Endothelial cell of umbilical vein (primary cell): ENCODE measurements at places on chromosomes 12 and 14. TPM values are rescaled to one million over a fixed set of nuclear protein-coding genes. Genes with fewer than 3 reads are reported as not detected.

GRCh38 chr12:119781804-119782203, 95.3 kb downstream of the CIT start:
- no peak overlapping the region for H3K27ac ChIP-seq
- no peak for DNase-seq
- H3K4me3 ChIP-seq = no peak overlapping the region

DNA sequence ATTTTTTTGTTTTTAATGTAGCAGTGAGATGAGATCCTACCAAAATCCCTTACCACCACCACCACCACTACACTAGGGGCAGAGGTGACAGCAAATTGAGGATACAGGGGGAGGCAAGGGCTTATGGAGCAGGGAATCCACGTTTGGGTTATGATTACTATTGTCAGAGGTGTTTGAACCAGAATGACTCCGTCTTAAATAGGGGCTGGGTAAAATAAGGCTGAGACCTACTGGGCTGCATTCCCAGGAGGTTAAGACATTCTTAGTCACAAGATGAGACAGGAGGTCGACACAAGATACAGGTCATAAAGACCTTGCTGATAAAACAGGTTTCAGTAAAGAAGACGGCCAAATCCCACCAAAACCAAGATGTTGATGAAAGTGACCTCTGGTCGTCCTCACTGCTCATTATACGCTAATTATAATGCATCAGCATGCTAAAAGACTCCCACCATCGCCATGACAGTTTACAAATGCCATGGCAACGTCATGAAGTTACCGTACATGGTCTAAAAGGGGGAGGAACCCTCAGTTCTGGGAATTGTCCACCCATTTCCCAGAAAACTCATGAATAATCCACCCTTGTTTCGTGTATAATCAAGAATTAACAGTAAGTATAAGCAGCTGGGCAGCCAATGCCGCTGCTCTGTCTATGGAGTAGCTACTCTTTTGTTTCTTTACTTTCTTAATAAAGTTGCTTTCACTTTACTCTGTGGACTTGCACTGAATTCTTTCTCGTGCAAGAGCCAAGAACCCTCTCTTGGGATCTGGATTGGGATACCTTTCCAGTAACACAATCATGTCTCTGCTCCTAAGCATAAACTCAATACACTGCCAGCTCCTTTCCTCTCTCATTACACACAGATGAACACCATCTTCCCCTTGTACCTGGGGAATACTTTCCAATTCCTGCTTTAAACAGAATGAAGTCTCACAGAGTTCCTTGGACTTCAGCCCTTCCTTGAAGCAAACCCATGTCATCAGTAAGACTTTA, 16.7 kb upstream of the CRY1 start:
- peaks cover 18% of the 10 kb centered on the region for H3K27me3 ChIP-seq
- no peak overlapping the region for H3K4me3 ChIP-seq
- no peaks in the 10 kb centered on the region for H3K36me3 ChIP-seq

Gene LALBA
- total RNA-seq = not detected in 2 replicates

- peaks cover 15% of the 10 kb centered on the region for H3K36me3 ChIP-seq
- DNase-seq = no peak
- H3K27ac ChIP-seq = no peak overlapping the region
Observed at GRCh38 chr12:56425193-56425592, 24.0 kb downstream of the TIMELESS start.

DNA sequence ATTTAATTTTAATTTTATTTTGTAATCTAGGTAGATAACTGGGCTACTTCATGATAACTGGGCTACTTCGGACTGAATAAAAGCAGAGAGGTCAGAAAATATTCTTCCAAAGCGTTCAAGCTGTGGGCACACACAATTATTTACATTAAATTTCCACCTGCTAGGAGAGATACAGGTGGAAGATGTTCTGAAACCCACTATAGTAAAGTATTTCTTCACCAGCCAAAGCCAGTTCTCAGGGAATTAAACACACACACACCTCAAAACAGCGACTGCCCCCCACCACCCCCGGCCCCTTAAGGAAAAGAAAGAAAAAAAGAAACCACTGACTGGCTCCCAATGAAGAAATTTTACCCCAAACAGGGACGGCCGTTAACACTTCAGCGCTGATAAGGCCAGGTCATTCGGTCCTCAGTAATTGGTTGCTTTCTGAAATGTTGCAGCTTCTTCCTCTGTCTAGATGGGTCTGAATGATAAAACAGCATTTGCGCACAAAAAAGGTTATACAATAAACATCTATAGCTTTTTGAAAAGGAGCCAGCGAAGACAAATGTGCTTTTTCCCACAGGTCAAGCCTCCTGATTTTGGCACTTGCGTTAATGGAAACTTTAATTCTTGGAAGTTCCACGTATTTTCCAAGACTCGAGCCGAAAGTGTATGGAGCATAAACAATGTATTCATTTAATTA, 771 bp upstream of the KCNJ8 start:
- no peak for DNase-seq
- H3K27me3 ChIP-seq = peaks cover 36% of the 10 kb centered on the region
- no peaks in the 10 kb centered on the region for H3K4me1 ChIP-seq
- no peak overlapping the region for H3K4me3 ChIP-seq
- no peaks in the 10 kb centered on the region for H3K36me3 ChIP-seq

- no peaks in the 10 kb centered on the region for H3K36me3 ChIP-seq
- peak; percentile 47 for DNase-seq
- H3K27me3 ChIP-seq = no peaks in the 10 kb centered on the region
- H3K4me1 ChIP-seq = peaks cover 32% of the 10 kb centered on the region
- no peak overlapping the region for H3K27ac ChIP-seq
Observed at GRCh38 chr14:68479247-68479646, 313.6 kb downstream of the ZFP36L1 start.

DNA sequence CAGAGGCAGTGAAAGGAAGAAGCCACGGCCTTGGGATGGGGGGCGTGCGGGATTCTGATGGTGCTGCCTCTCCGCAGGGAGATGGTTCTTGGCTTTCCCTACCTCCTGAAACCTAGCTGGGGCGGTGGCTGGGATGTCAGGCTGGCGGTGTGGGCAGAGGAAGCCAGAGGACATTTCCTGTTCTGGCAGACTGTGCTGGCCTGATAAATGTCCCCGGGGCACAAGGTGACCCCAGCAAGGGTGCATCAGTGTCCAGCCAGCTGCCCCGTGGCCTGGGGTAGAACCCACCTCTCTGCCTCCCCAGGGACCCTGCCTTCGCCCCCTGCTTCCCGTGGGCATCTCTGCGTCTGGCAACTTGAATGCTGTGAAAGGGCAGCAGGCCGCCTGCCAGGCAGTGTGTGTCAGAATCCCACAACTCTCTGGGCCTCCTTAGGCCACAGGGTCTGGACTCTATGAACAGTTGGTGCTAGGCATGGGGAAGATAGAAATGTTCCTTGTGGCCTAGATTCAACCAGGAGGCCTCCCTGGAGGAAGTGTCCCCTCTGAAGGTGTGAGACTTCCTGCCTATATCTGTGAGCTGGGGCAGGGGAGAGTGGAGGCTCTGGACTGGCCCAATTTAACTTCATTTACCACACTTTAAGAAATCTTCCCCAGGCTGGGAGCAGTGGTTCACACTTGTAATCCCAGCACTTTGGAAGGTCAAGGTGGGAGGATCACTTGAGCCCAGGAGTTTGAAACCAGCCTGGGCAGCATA, 4.9 kb downstream of the SH2B3 start:
- H3K4me3 ChIP-seq = no peak overlapping the region
- peak overlapping the region; percentile 87 for H3K27ac ChIP-seq
- H3K4me1 ChIP-seq = peaks cover 71% of the 10 kb centered on the region

GRCh38 chr12:75389061-75389460, 1.8 kb upstream of the GLIPR1L2 start:
- H3K27me3 ChIP-seq = no peaks in the 10 kb centered on the region
- H3K4me1 ChIP-seq = peaks cover 29% of the 10 kb centered on the region
- no peak overlapping the region for H3K27ac ChIP-seq
- no peaks in the 10 kb centered on the region for H3K36me3 ChIP-seq

DNA sequence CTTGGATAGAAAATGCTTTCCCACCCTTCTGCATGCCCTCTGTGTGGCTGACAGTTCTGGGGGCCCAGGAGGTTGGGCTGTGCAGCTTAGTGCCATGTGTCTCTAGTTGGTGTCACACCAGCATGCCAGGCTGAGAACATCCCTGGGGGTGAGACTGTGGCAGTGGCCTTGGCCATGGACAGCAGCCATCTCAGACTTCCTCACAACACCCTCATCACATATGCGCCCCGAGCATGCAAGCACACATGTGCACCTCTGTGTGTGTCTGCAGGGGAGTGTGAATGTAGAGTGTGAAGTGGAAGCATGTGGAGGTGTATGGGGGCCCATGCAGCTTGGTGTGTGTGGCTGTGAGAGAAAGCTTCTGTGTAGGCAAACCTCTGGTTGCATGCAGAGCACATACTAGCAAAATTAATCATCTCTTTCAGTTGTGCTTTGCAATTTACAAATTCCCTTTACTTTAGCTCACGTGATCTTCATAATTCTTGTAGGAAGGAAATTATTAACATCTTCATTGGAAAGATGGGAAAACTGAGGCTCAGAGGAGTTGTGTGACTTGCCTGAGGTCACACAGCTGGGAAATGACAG, 8.4 kb downstream of the ASIC1 start:
- no peak for DNase-seq
- H3K4me1 ChIP-seq = peaks cover 3% of the 10 kb centered on the region
- no peaks in the 10 kb centered on the region for H3K36me3 ChIP-seq
- no peak overlapping the region for H3K27ac ChIP-seq
- H3K4me3 ChIP-seq = no peak overlapping the region
- H3K27me3 ChIP-seq = peaks cover 32% of the 10 kb centered on the region

Gene MGAT4C
- not detected in 2 replicates for total RNA-seq

Gene P2RX2
- not detected in 2 replicates for total RNA-seq

GRCh38 chr12:116879509-116880212, 1.6 kb downstream of the HRK start:
- peaks cover 59% of the 10 kb centered on the region for H3K27me3 ChIP-seq
- no peak for DNase-seq
- H3K4me3 ChIP-seq = no peak overlapping the region
- H3K4me1 ChIP-seq = no peaks in the 10 kb centered on the region
- no peaks in the 10 kb centered on the region for H3K36me3 ChIP-seq
- H3K27ac ChIP-seq = no peak overlapping the region

GRCh38 chr14:92259613-92260357, 63.2 kb upstream of the SLC24A4 start:
- no peak for DNase-seq
- no peaks in the 10 kb centered on the region for H3K4me1 ChIP-seq
- H3K4me3 ChIP-seq = no peak overlapping the region

- H3K4me1 ChIP-seq = peaks cover 20% of the 10 kb centered on the region
- H3K27ac ChIP-seq = no peak overlapping the region
- DNase-seq = peak; percentile 17
- no peaks in the 10 kb centered on the region for H3K27me3 ChIP-seq
Observed at GRCh38 chr12:28088566-28089272, 101.5 kb upstream of the CCDC91 start.

GRCh38 chr14:32728976-32729375, 209.7 kb upstream of the NPAS3 start:
- no peak overlapping the region for H3K27ac ChIP-seq
- no peaks in the 10 kb centered on the region for H3K4me1 ChIP-seq
- H3K4me3 ChIP-seq = no peak overlapping the region
- no peak for DNase-seq
- H3K27me3 ChIP-seq = no peaks in the 10 kb centered on the region
- no peaks in the 10 kb centered on the region for H3K36me3 ChIP-seq

Gene KRT83
- not detected in 2 replicates for total RNA-seq

DNA sequence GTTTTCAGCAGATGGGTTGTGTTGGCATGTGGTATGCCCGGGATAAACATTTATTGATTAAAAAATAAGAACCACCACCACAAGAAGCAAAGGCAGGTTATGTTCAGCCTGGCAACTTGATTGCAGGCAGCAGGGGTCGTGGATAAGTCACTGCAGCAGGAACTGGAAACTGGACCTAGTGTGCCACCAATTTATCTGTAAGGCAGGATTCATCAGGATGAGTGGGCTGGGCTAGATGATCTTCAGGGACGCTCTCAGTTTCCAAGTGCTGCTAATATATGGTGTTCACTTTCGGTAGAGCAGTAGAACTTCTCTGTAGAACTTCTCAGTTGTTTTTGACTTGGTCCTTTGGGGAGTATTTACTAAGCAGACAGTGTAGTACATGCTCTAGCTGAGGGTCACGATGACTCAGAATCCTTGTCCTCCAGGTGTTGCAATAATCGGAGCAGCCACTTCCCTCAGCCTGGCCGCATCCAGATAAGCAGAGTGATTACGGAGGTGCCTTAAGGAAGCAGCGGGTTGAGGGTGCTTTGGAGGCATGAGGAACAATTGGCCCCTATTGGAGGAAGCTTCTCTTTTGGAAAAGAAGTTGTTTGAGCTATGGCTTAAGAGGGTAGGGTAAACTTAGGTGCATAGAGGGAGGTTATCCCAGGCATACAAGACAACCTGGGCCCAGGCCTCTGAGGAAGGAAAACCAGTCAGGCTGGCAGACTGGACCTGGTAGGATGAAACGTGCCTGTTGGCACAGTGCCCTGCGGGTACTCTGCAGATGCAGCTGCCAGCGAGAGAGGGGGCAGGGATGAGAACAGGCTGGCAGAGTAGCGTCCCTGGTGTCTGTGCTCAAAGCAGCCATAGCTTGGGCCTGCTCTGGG, 104.0 kb downstream of the GPR135 start:
- H3K4me3 ChIP-seq = no peak overlapping the region
- peak; percentile 43 for DNase-seq
- H3K36me3 ChIP-seq = no peaks in the 10 kb centered on the region
- H3K27me3 ChIP-seq = no peaks in the 10 kb centered on the region
- H3K4me1 ChIP-seq = peaks cover 43% of the 10 kb centered on the region

Gene GALNT4
- 9.8 and 10.9 TPM in 2 replicates for total RNA-seq

- H3K4me3 ChIP-seq = no peak overlapping the region
- no peak overlapping the region for H3K27ac ChIP-seq
- no peaks in the 10 kb centered on the region for H3K4me1 ChIP-seq
- H3K36me3 ChIP-seq = no peaks in the 10 kb centered on the region
Observed at GRCh38 chr14:72699852-72700257, 194.0 kb downstream of the DPF3 start.

DNA sequence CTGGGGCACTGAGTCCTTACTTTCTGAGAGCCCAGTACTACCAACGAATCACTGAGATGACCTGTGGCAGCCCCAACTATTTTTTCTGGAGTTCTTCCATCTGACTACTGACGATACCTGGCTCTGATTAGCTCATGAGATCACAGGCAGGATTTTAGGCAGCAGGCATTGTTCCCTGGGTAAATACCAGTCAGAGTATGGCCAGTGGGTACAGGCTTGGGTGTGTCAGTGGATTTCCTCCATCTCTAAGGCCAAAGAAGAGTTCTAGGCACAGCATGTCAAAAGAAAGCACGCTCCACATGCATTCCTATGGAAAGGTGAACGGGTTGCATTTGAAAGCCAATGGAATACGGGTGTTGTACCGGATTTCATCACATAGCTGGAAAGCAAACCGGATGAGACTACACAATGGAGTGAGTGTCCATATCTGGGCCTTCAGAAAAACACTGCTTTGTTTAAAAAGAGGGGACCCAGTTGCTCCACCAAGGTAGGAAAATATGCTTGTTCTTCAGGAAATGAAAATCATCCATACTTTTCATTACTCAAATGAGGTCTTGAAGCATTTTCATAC, 55.0 kb downstream of the PAX9 start:
- no peaks in the 10 kb centered on the region for H3K36me3 ChIP-seq
- no peak overlapping the region for H3K27ac ChIP-seq
- DNase-seq = no peak
- no peaks in the 10 kb centered on the region for H3K4me1 ChIP-seq
- peaks cover 4% of the 10 kb centered on the region for H3K27me3 ChIP-seq
